ENCODE measurements at places on chromosomes 3 and 15.

- no peak for DNase-seq
Observed at GRCh38 chr3:172647823-172648222, 63.0 kb downstream of the NCEH1 start.

DNA sequence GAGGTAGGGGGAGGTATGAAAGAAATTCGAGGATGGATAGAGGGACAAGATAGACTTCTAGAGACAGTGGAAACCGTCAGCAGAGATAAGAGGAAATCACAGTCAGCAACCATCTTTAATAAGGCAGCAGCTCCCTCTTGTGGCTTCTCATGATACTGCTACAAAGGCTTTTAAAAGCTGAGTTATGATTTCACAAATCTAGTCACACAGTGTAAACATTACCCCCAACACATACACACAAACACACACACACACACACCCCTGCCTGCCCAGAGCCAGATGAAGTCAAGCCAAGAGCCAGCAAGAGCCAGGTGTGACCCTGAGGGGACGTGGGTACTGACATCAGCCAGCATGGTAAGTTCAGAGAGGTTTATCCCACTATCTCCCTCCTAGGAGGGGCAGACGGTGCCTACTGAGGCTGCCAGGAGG lies 18.9 kb upstream of the TGM5 start:
- peak; percentile 67 for DNase-seq

DNA sequence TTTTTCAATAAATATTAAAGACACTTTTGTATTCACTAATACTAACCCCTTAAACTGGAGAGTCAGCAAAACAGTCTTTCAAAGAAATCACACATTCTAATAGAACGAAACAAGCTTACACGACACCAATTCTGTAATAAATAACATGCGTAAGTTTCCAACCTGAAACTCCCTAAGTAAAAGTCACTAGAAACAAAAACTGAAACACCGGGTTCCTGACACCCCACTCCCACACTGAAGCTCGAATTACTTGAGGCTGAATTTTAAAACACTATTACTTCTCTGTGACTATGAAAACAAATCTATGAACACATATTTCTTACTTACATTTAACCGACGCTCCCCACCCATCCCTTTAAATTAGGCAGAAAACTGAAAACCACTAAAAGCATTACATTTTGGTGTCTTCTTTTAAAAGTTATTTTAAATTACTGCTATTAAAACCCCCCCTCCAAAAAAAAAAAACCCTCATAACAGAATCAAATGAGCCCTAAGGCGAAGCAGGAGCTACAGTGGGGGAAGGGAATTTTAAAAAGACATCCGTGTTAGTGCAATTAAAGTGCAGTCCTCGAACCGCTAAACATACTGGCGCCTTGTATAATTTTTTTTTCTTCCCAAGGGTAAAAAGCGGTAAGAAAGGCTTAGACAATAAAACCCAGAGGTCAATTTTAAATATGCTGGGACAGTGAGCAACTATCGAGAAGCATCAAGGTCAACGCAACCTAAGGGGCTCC lies 878 bp downstream of the SPPL2A start:
- DNase-seq, result peak; percentile 8

GRCh38 chr15:40252438-40253166 lies 13.7 kb downstream of the PAK6 start:
- DNase-seq, result no peak

- DNase-seq, result no peak
Observed at GRCh38 chr3:14946236-14946635, 1.1 kb upstream of the NR2C2 start.

Data from fibroblast of skin of back (primary cell).